G401 (cell line): ENCODE measurements at places on chromosomes 3 and 15. TPM values are rescaled to one million over a fixed set of nuclear protein-coding genes. Genes with fewer than 3 reads are reported as not detected.
A peak's percentile ranks its signal among the peaks of the same experiment; 100 is the strongest.

The SMCO1 gene
- not detected in 2 replicates for total RNA-seq

DNA sequence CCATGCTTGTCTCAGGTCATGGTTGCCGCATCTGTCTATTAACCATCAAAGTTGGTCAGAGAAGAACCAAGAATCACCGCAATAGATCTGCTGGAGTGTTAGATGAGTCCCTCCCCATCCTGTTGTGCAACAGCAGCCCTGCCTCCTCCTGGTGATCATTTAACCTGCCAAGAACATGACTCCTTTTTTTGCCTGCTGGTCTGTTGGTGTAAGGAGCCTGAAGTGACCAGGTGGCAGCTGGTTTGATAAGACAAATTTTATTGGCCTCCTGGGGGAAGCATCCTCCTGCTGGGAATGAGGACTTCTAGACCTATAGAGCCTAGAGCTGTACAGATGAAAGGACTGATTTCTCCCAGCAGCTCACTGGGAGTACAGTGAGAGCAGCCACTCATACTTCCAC, 43.5 kb upstream of the RAF1 start:
- DNase-seq: no peak

GRCh38 chr3:155334914-155335723, 41.6 kb upstream of the STRIT1 start:
- peak; percentile 33 for DNase-seq

- no peak for DNase-seq
These were observed 687 bp downstream of the ALDH1A3 start for GRCh38 chr15:100880139-100880896.

DNA sequence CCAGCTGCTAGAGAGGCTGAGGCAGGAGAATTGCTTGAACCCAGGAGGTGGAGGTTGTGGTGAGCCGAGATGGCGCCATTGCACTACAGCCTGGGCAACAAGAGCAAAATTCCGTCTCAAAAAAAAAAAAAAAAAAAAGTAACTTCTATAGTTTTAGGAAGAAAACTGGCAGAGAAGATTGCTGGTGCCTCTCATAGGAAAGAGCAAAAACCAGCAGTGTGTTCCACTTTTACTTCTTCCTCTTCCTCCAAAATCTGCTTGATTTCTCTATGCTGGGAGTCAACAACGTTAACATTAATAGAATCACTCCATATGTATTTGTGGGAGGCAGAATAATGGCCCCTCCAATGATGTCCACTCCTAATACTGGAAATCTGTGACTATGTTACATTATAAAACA, 12.5 kb upstream of the NR1D2 start:
- DNase-seq: no peak

The KCNMB3 gene
- total RNA-seq: 0.10 and 0.86 TPM in 2 replicates

GRCh38 chr15:32872621-32873283, 154.9 kb downstream of the GREM1 start:
- DNase-seq: no peak

The PLSCR2 gene
- total RNA-seq: not detected in 2 replicates

DNA sequence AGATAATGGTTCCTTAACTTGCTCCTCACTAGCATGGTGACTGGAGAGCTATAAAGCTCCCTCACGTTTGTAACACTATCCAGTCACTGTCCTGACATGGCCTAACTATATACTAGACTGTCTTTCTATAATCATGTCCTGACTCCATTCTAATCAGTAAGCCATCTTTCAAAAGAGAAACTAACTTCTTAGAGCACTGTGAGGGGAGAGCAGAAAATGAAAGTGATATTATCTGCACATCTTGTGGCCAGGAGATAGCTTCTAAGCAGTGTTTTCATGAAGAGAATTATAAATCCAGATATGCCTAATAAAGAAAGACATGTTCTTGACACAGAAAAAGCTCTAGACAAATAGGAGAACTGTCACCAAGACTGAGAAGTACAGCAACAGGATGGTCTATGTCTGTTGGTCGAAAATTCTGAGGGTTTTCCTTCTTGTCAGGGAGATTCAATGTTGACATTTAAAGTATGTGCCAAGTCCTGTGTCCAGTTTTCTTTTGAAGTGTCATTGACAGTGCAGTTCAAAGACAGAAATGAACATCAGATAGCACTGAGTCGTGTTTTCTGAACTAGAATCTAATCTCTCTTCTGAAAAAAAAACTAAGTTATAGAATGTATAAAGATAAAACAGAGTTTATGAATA, 230.6 kb upstream of the PEX5L start:
- no peak for DNase-seq

GRCh38 chr3:48015431-48016180, 610 bp downstream of the MAP4 start:
- DNase-seq: peak; percentile 28

DNA sequence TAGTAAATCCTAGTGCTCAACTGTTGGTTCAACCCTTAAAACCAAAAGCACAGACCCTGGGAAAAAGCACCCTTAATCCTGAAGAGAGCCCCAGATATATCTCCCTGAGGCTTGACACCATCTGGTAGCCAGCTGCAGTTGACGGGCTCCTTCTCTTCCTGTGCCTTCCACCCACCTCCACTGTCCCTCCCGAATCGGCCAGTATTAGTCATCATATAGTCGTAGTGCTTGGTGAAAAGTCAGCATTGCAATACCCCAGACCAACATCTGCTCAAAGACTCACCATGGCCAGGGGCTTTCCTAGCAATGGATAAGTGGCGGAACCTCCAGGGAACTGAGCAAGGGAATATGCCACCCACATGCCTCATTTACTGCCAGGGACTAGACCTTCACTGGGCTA, 125.6 kb upstream of the CRBN start:
- DNase-seq: no peak

DNA sequence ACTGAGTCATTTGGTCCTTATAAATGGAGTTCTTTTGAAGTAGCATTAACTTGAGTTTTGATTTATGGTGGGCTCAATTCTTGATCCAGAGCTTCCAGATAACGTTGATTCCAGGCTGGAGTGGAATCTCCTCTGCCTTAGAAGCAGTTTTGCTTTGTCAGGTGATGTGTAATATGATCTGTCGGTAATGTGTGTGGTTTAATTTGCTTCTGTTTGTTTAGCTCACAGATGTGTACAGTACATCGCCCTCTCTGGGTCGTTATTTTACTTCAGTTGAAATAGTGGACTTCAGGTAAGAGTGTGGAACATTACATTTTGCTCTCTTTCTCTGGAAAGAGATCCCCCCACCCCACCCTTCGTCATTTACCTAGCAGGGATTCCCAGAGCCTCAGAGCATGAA, 23.1 kb downstream of the C3orf52 start:
- DNase-seq: no peak

GRCh38 chr3:111737047-111737705, 121.9 kb upstream of the PHLDB2 start:
- DNase-seq: no peak

The TMEM158 gene
- total RNA-seq: not detected in 2 replicates
